Tibial artery (tissue), 4 donors: ENCODE measurements at places on chromosomes 6 and 20.

DNA sequence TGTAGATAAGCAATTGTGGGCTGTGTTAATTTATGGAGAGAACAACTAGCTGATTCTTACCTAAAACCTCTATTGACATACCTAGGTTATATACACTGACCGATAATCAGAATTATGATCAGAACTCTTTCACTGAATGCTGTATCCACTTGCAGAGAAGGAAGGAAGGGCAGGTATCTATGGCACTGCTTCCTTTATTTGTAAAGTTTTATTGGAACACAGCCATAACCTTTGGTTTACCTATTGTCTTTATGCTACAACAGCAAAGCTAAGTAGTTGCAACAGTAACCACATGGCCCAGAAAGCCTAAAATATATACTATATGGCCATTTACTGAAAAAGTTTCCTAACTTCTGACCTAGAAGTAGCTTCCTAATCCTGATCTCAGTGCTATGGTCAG, 358.9 kb upstream of the ARID1B start:
- no peak overlapping the region for H3K27ac ChIP-seq
- DNase-seq = no peak
- H3K36me3 ChIP-seq = no peaks in the 10 kb centered on the region
- H3K4me1 ChIP-seq = no peaks in the 10 kb centered on the region

DNA sequence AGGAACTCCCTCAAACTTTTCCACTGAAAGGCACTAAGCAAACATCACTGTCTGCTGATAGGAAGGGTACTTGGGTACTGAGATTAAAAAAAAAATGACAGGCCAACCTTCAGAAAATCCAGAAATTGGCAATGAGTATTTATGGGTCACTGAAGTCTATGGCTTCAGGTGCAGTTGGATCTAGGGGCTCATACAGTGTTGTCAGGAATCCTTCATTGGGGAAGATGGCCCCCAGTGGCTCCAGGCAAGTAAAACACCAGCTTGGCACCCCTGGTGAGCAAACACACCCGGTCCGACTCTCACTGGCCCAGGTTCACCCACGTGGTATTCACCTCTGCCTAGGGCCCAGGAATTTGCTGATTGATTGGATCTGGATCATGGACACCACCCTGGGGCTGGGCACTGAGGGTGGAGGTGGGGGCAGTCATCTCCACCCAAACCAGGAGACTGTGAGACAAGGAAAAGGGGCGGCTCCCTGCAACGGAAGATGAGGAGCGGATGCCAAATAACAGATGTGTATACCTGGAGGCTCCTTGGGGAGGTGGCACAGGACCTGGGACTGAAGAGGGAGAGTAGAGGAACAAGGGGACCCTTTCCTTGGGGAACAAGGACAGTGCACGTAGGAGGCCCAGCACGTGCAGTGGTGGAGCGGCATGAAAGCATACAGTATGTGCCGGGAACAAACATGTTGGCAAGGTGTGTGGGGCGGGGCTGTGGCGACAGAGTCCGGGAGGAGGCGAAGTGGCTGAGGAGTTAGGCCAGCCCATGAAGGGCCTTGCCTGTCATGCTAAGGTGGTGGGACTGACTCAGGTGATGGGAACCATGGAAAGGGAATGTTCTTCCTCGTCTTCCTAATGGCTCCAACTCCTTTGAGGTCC, 4.7 kb downstream of the SLC2A10 start:
- no peak overlapping the region for H3K4me3 ChIP-seq
- H3K27me3 ChIP-seq = no peaks in the 10 kb centered on the region
- no peaks in the 10 kb centered on the region for H3K36me3 ChIP-seq
- no peak for DNase-seq
- H3K27ac ChIP-seq = no peak overlapping the region

- H3K4me3 ChIP-seq = no peak overlapping the region
- no peak overlapping the region for H3K27ac ChIP-seq
- H3K4me1 ChIP-seq = no peaks in the 10 kb centered on the region
- DNase-seq = no peak
- H3K36me3 ChIP-seq = no peaks in the 10 kb centered on the region
Observed at GRCh38 chr20:55135923-55136322, 660.5 kb downstream of the DOK5 start.

DNA sequence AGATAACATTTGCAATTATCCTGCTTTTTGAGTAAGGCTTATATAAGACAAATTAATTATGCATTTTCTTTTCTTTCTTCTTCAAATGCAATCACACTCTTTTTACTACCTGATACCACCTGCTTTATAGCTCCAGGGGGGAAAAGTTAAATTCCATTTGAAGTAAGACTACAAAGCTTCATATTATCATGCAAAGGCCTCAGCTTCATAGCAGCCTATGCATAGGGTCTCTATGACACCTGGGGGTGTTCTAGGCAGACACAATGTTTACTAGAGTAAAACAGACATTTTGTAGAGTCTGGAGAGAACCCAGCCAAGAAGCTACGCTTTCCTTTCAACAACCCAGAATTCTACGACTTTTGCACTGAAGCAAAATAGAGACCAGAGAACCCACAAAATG, 148.0 kb downstream of the MCHR2 start:
- H3K4me1 ChIP-seq = no peaks in the 10 kb centered on the region
- DNase-seq = no peak
- H3K4me3 ChIP-seq = no peak overlapping the region

GRCh38 chr6:139099984-139100383, 34.9 kb upstream of the HECA start:
- DNase-seq = no peak
- no peak overlapping the region for H3K27ac ChIP-seq
- no peaks in the 10 kb centered on the region for H3K36me3 ChIP-seq
- no peaks in the 10 kb centered on the region for H3K27me3 ChIP-seq

DNA sequence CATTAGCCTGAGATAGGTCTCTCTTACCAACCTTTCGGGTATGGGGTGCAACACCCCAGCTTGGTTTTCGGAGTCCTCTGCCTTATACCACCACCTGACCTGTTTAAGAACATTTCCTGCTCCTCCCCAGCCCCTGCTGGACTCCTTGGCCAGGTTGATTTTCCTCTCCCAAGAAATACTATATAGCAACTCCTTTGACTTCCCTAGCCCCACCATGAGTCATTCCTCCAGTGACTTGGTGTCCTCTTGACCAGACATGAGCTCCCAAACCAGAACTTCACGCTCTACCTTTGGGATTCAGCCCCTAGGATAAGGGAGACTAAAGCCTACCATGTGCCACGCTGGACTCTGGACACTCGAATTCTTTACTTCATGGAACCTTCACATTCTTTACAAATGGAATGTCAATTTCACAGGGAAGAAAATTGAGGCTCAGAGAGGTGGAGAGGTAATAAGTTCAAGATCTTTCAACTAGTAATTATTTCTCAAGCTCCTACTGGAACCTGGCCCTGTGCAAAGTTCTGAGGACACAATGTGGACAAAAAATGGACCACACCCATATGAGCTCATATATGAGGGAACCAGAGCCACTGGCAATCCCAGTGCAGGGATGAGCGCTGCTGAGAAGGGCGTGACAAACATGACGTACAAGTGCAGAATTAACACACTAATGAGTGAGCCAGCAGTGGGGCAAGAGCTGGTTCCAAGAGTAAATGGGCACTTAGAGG, 48.2 kb downstream of the SIRPA start:
- no peak overlapping the region for H3K4me3 ChIP-seq
- H3K4me1 ChIP-seq = peaks cover 5% of the 10 kb centered on the region
- peak; percentile 79 for DNase-seq
- H3K27me3 ChIP-seq = no peaks in the 10 kb centered on the region

DNA sequence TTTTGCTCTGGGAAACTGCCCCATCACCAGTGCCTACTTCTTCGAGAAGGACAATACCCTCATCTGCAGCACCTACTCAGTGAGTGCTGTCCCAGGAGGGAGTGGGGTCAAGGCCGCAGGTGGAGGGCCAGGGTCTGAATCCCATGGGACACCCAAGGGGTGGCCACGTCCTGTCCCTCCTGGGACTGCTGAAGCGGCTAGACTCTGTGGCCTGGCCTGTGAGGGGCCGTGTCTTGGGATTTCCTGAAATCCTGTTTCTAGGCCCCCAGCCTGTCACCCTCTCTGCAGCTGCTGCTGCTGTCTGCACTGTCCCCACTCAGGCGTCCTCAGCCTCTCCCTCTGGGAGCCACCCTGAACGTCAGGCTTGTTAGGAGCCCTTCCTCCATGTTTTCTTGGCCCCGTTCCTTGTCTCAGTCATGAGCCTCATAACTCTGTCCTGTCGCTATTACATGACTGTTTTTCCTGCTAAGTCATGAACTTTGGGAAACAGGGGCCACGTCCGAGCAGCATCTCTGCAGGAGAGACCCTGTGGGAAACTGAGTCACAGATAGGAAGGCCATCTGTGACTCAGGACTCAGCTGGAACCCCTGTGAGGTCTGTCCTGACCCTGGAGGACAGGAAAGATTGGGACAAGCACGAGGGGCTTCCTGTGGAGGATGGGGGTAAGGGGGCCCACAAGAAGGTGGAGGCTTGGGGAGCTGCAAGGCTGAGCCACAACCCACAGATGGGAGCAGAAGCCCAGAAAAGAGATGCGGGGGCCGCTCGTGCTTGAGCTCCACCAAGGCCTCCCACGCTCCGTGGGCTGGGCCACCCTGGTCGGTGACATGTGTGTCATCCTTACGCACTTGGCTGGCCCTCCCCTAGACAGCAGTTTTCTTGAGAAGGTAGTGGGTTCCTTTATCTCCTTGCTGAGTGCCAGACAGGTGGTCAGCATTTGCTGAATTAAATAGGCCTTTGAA, 49.9 kb downstream of the EFCAB8 start:
- no peaks in the 10 kb centered on the region for H3K27me3 ChIP-seq
- no peaks in the 10 kb centered on the region for H3K36me3 ChIP-seq
- H3K4me3 ChIP-seq = no peak overlapping the region
- no peak for DNase-seq
- no peak overlapping the region for H3K27ac ChIP-seq

GRCh38 chr6:154815938-154816820, 83.0 kb downstream of the SCAF8 start:
- H3K4me1 ChIP-seq = no peaks in the 10 kb centered on the region
- peaks cover 88% of the 10 kb centered on the region for H3K36me3 ChIP-seq
- H3K4me3 ChIP-seq = no peak overlapping the region
- no peak for DNase-seq

DNA sequence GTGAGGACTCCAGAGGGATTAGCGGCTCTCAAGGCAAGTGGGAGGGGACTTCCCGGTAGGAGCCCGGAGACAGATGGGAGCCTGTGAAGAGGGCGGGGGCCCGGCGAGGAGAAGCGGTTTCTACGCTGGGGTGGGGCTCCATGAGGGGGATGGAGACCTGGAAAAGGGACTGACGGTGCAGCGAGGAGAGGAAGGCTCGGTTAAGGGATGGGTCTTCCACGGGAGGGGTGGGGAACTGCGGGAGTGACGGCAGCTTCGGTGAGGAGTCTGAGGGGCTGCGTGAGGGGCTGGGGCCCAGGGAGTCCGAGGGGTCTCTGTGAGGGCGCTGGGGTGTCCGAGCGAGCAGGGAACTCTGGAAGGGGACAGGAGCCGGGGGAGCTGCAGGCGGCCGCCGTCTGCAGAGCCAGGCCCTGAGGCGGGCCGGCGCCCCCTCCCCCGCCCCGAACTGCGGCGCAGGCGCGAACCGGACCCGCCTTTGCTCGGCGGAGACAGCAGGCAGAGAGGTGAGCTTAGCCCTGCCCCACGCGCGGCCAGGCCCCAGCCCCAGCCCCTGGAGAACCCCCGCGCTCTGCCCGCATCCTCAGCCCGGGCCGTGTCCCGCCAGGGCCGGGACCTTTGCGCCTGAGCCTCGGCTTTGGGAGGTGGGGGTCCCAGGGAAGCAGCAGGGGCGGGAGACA, at the start of gene NRSN2:
Gene NRSN2, plus strand, starts transcription at position 472 of the 677 bp plus-strand sequence. CDS start 2,533 bp downstream, outside the sequence.
- DNase-seq = peak; percentile 61
- peaks cover 6% of the 10 kb centered on the region for H3K36me3 ChIP-seq
- peak within 1 kb of the TSS; percentile 90 for H3K4me3 ChIP-seq
- peaks cover 6% of the 10 kb centered on the region for H3K4me1 ChIP-seq

DNA sequence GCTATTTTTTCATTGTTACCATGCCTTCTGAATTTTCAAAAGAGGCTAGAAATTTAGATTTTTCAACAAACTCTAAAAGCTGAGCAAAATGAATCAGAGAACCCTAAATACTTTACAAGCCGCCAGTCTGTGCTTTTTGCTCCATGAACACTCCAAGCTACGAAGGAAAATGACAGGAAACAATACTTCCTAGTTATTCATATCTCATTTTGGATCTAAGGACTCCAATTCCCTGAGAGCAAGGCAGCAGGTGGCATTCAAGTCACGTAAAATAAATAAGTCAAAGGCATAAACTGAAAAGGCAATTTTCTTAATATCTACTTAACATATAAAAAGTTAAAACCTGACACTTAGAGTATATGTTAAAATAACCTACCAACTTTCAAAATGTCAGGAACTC, 50.6 kb downstream of the PDSS2 start:
- no peak for DNase-seq
- H3K4me1 ChIP-seq = peaks cover under 1% of the 10 kb centered on the region
- H3K36me3 ChIP-seq = no peaks in the 10 kb centered on the region
- H3K27me3 ChIP-seq = no peaks in the 10 kb centered on the region

DNA sequence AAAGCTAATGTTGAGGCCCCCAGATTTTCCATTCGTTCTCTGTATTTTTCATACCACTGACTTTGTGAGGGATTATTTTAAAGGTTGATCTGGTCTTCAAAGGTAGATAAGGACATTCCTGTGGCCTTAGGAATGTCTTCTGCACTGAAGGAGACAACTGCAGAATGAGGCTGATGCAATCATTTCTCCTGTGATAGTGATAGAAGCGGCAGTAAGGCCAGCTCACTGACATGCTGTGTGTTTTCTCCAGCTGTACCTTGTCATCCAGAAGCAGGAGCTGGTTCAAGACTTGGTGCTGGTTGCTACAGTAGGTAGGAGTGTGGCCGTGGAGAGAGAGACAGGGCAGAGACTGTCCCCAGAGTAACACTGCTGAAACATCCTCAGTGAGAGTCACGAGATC, 53.8 kb downstream of the DCBLD1 start:
- DNase-seq = no peak
- H3K27ac ChIP-seq = no peak overlapping the region
- H3K4me1 ChIP-seq = no peaks in the 10 kb centered on the region
- peaks cover 12% of the 10 kb centered on the region for H3K36me3 ChIP-seq
- no peak overlapping the region for H3K4me3 ChIP-seq

DNA sequence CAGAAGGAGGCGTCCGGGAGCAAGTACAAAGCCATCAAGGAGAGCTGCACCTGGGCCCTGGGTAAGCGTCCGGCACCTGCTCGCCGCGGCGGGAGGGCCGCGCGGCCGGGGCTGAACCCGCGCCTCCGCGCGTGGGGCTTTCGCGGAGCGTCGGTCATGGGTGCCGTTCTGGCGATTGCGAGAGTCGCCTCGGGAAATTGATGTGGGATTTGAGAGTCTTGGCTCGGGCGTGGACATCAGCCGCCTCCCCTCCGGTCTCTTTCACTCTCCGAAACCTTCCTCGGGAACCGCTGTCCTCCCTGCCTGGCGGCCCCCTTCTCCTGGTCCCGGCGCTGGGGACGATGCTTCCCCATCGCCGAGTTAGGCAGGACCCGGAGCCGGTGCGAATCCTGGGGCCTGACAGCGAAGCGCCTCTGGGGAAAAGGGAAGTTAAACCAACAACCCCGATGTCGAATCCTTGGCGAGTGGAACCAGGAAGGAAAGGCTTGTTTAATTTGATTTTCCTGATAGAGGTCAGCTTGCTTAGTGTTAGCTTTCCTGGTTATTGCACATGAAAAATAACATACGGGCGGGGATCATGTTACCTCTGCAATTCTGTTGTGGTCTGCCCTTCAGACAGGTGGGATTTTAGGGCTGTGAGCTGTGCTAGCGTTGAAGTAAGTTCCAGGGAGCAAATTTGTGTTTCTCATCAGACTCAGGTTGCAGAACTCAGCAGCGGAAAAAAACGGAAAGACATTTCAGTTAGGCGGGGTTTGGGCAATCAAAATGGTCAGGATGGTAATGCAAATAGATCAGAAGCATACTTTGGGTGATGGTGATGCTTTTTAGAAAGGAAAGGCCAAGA, 594 bp downstream of the ARFGEF3 start:
- H3K4me1 ChIP-seq = peaks cover 16% of the 10 kb centered on the region
- no peak overlapping the region for H3K27ac ChIP-seq
- H3K4me3 ChIP-seq = peak overlapping the region; percentile 57
